ENCODE measurements at places on chromosomes 3 and 15.

GRCh38 chr15:42349186-42349585 lies 10.1 kb upstream of the CAPN3 start:
- DNase-seq, result no peak

DNA sequence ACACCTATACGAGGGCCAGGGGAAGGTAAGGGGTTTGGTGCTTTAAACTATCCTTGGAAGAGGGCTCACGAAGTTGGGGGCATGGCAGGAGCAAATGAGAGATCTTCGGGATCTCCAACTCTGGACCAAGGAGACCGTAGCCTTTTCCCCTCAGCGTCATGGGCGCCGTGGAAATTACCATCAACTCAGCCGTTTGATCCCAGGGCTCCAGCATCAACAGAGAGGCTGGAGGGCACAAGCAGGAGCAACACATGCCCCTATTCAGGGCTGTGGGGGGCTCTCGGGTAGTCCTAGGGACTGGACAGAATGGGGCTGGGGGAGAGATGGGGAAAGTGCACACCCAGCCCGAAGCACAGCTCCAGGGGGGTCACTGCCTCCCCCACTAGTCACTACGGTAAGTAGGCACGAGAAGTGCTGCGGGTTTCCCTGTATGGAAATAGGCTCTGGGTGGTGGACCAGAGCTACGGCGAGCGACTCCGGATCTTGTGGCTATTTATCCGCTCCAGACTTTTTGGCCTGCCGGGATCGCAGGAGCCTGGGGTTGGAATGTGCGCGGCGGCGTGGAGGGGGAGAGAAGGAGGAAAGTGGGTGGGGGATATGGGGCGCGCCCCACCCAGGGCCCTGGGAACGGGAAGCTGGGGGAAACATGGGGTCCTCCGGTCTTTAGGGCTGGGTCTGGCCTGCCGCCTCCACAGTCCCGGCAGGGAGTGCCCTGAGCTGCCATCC lies 539 bp upstream of the LAMB2 start:
- peak; percentile 92 for DNase-seq

- DNase-seq, result no peak
Measured at GRCh38 chr3:194035406-194036138, 100.4 kb upstream of the HES1 start.

GRCh38 chr15:43251871-43252250 lies 14.9 kb downstream of the TGM5 start:
- DNase-seq, result no peak

GRCh38 chr3:14988988-14989394 lies 41.6 kb downstream of the NR2C2 start:
- DNase-seq, result peak; percentile 92

DNA sequence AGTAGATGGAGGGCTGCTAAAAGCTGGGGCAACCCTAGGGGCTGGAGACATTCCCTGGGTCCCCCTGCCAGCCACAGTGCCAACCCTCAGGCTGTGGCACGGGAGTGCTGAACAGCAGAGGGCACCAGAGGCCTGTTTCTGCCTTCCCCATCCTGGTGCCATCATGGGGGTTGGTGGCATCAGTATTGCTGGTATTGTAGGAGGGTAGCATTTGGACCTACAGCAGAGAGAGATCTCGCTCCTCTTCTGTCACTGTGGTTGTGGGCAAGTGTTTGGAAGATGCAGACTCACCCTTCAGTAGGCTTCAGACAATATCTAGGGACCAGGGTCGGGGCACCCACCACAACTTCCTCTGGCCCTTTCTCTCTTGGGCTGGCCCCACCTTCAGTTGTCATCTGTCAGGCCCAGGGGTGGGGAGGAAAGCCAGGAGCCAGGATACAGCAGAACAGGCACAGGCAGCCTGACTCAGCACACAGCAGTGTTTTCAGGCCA lies 123.5 kb downstream of the RPLP1 start:
- DNase-seq, result no peak

DNA sequence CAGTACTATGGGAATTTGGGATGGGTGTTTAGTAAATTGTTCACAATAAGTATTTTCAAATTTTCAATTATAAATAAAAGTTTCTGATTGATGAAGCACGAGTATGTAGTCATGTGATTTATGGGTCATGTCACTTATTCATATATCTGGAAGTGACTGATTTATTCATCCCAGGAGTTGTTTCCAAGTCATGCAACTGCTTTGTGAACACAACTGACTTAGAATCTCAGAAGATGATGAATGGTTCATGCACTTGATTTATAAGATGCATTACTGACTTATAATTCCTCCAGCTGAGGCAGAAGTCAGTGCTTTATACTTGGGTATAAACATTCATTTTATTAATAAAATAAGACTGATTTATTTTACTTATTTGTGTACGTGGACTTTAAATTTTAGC lies 137.8 kb upstream of the CBLB start:
- no peak for DNase-seq

DNA sequence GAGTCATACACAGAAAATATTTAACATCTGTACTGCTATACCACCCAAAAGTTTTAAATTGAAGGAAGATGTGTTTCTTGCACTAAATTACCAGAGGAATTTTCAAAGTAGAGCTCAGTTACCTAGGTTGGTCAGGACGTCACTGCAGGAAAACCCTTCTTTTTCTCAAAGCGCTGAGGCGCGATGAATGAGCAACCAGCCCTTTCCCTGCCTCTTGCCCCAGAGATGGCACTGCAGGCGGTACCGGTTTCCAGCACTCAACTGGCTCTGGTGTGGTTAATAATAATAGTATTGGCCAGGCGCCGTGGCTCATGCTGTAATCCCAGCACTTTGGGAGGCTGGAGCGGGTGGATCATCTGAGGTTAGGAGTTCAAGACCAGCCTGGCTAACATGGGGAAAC lies 49.3 kb downstream of the HES1 start:
- DNase-seq, result no peak

GRCh38 chr3:51391566-51392354 lies 675 bp downstream of the RBM15B start:
- peak; percentile 51 for DNase-seq

GRCh38 chr3:13879946-13880810 lies at the start of gene WNT7A:
TSS of gene WNT7A (minus strand) at chr3:13880071. CDS start at chr3:13879816, 255 bp downstream.
- peak; percentile 54 for DNase-seq

DNA sequence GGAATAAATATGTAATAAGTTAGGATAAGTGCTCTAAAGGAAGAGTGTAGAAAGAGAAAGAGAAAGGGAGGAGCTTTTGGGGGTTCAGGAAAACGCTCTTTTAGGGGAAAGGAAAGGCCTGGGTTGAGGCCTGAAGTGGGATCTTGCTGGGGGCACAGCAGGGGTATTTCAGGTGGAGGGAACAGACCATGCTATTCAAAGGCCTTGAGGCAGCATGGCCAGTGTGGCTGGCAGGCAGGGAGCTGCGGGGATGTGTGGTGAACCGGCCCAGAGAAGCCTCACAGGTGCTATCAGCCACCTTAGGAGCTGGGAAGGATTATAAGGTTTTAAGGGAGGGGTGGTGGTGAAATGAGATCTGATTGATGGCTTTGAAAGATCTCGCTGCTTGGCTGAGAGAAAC lies 66.6 kb downstream of the LINGO1 start:
- no peak for DNase-seq

DNA sequence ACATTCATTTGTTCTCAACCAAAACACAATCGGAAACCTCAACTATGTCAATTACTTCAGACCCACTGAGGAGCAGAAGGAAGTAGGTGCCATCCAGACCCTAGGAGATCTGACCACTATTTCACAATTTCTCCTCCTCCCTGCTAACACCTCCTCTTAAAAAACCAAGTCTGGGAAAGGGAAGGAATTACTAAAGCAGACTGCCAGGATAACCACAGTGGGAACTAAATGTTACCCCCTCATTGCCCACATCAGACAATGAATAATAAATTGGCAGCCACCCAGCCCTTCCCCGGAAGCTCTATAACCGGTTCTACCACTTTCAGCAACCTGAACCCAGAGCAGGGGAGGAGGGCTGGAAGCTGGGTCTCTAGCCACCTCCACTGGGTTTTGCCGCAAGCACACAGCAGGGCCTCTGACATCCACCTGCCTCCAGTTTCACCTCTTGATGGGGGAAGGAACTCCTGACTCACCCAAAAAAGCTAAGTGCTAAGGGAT lies 17.6 kb downstream of the C15orf62 start:
- peak; percentile 93 for DNase-seq

DNA sequence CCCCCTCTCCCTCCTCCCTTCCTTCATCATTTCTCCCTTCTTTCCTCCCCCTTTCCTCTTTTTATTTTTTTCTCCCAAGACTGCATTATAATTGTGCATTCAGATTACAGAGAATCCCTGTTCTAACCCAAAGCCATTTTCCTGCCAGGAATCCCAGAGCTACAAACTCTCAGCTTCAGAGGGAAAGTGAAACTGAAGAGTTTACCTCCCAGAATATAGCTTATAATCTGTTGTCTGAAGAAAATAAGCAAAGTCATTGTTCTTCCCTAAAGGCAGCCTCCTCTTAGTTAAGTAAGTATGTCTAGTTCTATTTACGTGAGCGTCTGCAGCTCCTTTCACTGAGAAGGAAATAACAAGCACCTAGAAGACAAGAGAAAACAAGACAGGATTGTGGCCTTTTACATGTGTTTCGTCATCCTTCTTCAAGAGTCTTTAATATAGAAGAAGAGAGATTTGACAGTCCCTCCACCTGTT lies 97.2 kb downstream of the CHST2 start:
- DNase-seq, result no peak

GRCh38 chr3:197595470-197596185 lies 39.9 kb upstream of the BDH1 start:
- no peak for DNase-seq

DNA sequence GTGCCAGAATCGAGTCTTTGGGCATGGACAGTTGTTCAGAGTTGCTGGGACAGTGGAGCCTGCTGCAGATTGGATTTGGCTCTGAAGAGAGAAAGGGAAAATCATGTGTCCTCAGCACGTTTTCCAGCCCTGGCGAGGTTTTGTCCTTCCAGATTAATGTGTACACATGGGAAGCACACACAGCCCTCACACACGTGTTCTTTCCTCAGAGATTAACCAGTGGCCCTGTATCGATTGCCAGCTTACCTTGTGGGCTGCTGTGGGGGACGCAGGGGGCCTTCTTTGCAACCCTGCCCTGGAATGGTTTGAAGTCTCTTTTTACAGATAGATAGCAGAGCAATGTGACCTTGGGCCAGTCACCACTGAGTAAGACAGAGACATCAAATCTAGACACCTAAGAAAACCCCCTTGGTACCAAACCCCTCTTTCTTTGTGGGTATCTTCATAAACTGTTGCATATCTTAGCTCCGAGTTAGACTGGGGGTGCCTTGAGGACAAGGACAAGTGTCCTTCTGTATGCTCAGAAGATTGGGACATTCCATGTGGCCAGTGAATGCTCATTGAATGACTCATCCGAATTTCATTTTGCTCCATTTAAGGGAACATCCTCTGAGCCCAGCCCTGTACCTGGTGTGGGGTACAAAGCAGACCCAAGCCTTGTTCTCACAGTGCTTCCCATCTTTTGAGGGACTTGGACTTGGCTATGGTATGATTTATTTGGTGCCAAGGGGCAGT lies 48.0 kb downstream of the SMAD6 start:
- DNase-seq, result peak; percentile 80

- peak; percentile 93 for DNase-seq
Measured at GRCh38 chr3:170584585-170585007, 1.3 kb downstream of the SLC7A14 start.

DNA sequence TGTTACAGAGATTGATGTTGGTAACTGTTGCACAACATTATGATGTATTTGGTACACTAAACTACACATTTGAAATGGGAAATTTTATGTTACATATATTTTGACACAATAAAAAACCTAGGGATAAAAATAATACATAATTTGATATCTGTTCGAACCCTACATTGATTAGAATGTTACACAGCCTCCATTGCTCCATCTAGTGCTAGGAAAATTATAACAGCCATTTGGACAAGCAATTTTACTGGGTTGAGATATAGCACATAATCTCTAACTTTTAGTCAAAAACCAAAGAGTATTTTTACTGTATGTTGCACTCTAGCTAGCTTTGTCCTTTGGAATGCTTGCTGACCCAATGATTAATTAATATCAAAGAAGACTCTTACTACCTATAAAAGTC lies 108.1 kb downstream of the LSAMP start:
- DNase-seq, result no peak

DNA sequence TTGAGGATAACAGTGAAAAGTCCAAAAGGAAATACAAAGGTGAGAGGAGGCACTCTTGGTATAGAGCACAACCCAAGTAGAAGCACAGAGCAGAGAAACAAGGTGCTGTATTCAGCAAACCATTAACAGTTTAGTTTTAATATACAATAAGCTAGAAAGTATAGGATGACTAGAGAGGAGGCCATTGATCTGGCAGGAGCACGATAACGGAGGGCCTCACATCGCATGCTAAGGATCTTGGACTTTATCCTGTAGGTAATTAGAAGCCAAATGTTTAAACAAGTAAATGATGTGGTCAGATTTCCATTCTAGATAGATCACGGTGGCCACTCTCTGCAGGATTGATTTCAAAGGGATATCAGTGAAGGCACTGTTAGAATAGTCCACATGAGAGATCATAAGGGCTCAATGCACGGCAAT lies 935.0 kb downstream of the ROBO1 start:
- no peak for DNase-seq

DNA sequence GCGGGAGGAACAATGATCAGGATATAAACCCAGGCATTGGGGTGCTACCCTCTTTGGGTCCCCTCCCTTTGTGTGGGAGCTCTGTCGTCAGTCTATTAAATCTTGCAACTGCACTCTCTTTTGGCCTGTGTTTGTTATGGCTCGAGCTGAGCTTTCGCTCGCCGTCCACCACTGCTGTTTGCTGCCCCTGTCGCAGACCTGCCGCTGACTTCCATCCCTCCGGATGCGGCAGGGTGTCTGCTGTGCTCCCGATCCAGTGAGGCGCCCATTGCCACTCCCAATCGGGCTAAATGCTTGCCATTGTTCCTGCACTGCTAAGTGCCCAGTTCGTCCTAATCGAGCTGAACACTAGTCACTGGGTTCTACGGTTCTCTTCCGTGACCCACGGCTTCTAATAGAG lies 1443.7 kb upstream of the CADM2 start:
- DNase-seq, result no peak

- DNase-seq, result no peak
Measured at GRCh38 chr3:54085936-54086335, 36.4 kb upstream of the CACNA2D3 start.

GRCh38 chr3:161694682-161695564 lies 198.3 kb downstream of the OTOL1 start:
- no peak for DNase-seq

- no peak for DNase-seq
Measured at GRCh38 chr3:182692021-182692420, 101.3 kb upstream of the ATP11B start.

GRCh38 chr3:88031642-88032077 lies 27.1 kb downstream of the CGGBP1 start:
- no peak for DNase-seq

GRCh38 chr3:120404876-120405275 lies 45.9 kb downstream of the FSTL1 start:
- no peak for DNase-seq

GRCh38 chr3:177427540-177427939 lies 230.3 kb upstream of the TBL1XR1 start:
- DNase-seq, result no peak
